Fibroblast of upper back skin (primary cell): ENCODE measurements at places on chromosomes 1 and 21.

DNA sequence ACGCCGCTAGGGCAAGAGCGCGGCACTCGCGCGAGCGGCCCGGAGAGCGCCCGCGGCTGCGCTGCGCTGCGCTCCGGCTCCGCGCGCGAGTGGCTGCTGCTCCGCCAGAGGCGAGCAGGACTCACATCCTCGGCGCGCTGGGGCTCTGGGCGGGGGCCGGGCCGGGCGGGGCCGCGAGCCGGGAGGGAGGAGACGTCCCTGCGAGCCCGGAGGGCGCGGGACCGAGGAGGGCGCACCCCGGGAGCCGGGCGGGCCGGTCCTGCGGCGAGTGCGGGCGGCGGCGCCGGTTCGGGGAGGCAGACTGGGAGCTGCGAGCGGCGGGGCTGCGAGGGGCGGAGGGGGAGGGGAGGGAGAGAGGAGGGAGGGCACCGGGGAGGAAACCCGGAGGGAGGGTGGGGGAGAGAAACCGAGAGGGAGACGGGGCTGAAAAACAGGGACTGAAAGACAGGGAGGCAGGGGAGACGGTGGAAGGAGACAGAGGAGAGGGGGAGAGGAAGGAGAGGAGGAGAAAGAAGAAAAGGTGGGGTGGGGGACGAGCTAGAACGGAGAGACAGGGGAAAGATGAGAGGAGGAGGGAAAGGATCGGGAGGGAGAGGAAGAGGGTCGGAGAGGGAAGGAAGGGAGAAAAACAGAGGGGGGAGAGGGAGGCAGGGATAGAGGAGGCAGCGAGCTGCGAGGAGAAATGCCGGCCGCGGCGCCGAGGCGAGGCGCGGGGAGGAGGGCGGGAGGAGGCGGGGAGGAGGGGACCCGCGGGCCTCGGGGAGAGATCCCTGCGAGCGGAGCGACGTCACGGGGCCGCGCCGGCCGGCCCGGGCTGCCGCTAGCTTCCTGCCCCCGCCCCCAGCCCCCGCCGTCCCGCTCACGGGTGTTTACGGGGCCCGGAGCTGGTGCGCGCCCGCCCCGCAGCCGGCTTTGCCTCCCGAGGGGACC is at the start of gene CAMK2N1:
CAMK2N1 (minus strand) TSS at position 684 of the 930 bp plus-strand sequence. CDS start 831 bp downstream, outside the sequence.
- DNase-seq = peak; percentile 43

- no peak for DNase-seq
These were observed 8.5 kb upstream of the FYB2 start for GRCh38 chr1:56827711-56828110.

DNA sequence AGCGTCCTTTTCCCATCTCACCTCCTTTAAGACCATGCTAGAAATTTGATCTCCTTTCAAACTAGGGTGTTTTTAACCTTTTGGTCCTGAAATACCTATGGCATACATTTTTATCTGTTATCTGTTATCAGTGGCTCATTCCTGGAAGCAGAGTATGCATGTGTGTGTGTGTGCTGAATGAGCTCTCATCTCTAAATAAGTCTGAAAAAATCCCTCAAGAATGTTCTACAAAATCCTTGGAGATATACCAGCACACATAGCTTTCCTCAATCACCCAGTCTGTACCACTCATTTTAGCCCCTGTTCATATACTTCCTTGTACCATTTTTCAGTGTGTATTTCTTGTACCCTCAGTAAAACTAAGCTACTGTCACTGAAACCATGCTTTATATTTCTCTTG is 6.0 kb upstream of the DARS2 start:
- no peak for DNase-seq

DNA sequence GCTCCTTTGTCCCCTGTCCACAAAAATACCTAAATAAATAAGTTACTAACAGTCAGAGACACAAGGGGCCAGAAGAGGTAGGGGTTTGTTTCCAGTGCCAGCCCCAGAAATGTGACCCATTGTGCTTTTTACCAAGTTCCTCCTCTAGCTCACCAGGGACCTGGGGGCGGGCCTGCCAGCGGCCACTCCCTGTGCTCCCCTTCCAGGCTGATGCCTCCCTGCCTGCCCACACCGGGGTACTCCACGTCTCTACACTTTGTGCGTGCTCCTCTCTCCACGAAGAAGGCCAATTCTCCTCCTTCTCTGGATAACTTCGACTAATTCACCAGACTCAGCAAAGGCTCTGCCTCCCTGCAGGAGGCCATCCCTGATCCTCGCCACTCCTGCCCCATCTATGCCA is 72.1 kb downstream of the BCAR3 start:
- DNase-seq = no peak
